CD4-positive, CD25-positive, alpha-beta regulatory T cell (primary cell): ENCODE measurements at places on chromosomes 16 and 17. TPM values are rescaled to one million over a fixed set of nuclear protein-coding genes. Genes with fewer than 3 reads are reported as not detected.

DNA sequence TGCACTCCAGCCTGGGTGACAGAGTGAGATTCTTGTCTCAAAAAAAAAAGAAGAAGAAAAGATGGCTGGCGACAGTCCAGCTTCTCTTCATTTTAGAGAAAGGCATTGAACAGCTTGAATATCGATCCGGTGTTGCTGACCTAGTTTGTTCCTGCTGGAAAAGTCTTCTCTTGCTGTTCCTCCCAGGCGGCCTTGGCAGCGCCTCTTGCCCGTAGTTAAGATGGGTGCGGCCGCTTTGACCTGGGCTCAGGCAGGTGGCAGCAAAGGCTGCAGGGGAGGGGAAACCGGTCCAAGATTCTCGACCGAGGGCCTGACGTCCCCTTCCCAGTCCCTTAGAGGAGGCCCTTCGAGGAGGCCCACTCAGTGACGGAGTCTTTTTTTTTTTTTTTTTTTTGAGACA is 3.8 kb upstream of the ZNF764 start:
- H3K4me3 ChIP-seq: peak overlapping the region; percentile 61
- peaks cover 21% of the 10 kb centered on the region for H3K4me1 ChIP-seq
- no peak for DNase-seq
- no peaks in the 10 kb centered on the region for H3K27me3 ChIP-seq

DNA sequence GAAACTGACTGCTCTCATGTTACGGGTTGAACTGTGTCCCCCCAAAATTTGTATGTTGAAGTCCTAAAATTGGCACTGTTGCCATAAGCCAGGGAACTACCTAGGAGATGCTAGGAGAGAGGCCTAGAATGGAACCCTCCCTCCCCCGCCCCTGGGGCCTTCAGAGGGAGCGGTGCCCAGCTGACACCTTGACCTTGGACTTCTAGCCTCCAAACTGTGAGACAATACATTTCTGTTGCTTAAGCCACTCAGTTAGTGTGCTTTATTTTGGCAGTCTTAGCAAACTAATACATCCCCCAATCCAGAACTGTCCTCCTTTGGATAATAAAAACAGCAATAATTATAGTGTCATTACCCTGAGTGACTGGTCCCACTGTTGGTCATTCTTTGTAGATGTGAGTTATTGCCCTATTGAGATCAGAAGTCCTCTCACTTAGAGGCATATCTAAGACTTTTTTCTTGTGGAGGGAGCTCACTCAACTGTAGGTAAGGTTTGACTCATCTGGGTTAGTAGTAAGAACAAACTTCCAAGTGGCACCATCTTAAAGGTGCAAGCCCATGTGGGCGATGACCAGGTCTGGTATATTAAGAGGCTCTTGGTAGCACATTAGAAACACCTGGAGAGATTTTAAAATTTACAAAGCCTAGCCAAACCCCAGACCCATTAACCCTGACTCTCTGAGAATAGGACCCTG is 93.0 kb upstream of the HLF start:
- no peaks in the 10 kb centered on the region for H3K27me3 ChIP-seq
- H3K27ac ChIP-seq: no peak overlapping the region
- no peak overlapping the region for H3K4me3 ChIP-seq
- DNase-seq: no peak

- H3K4me3 ChIP-seq: peak overlapping the region; percentile 71
- peak overlapping the region; percentile 55 for H3K27ac ChIP-seq
- peak; percentile 31 for DNase-seq
- H3K4me1 ChIP-seq: peaks cover 62% of the 10 kb centered on the region
- peaks cover 2% of the 10 kb centered on the region for H3K36me3 ChIP-seq
- no peaks in the 10 kb centered on the region for H3K27me3 ChIP-seq
Observed at GRCh38 chr17:80761110-80761871, 216.7 kb downstream of the RPTOR start.

DNA sequence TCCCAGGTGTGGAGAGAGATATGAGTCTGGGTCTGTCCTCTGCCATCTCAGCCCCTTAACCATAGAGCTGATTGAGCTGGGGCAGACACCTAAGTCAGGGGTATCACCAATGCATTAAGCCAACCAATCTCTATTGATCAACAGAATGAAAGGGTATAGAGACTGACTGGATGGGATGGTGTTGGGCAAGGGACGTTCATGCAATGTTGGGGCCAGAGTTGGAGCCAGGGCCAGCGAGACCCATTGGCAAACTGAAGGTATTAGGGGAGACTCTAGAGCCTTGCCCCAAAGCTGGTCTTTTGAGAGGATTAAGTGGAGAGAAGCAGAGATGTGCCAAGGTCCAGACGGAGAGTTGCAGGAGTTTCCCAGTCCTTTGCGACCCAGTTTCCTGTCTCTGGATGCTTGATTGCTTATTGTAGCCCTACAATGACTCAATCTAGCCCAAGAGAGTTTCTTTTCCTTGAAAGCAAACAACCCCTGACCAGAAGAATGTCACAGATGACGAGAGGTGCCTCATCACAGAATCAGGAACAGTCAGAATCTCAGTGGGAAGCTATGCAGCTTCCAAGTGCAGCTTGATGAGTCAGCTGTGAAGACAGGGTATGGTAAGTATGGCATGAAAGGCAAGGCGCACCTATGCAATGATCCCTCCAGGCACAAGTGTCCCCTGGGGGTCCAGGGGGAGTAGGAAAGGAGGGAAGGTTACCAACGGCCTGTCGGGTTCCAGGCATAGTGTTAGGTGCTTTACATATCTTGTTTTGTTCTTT is 137.2 kb downstream of the UTP18 start:
- H3K4me3 ChIP-seq: no peak overlapping the region
- DNase-seq: no peak
- no peak overlapping the region for H3K27ac ChIP-seq
- no peaks in the 10 kb centered on the region for H3K4me1 ChIP-seq

GRCh38 chr17:42087042-42087701 is 11.1 kb downstream of the ZNF385C start:
- peaks cover 4% of the 10 kb centered on the region for H3K27me3 ChIP-seq
- no peak overlapping the region for H3K4me3 ChIP-seq
- no peak overlapping the region for H3K27ac ChIP-seq
- H3K36me3 ChIP-seq: no peaks in the 10 kb centered on the region
- DNase-seq: no peak

DNA sequence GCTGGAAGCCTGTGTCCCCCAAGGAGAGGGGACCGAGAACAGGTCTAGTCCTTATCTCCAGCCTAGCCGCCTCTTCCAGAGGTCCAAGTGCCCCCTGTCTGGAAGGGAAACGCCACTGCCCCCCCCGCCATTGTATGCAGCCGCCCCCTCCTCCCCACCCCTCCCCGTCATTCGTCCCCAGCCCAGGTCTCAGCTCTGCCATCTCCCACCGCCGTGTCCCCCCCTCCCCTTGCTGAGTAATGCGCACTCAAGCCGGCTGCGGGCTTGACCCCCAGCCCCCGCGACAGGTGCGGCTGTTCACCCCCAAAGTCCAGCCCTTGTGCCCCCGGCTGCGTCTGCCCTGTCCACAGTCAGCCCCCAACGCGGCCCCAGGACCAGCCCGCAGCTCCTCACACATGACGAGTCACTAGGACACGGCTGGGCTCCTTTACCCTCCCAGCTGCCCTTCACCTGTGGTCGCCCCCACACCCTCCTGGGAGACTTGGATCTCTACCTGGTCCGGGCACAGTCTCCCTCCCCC is 622 bp downstream of the GPRC5B start:
- no peak overlapping the region for H3K27ac ChIP-seq
- H3K4me3 ChIP-seq: no peak overlapping the region

DNA sequence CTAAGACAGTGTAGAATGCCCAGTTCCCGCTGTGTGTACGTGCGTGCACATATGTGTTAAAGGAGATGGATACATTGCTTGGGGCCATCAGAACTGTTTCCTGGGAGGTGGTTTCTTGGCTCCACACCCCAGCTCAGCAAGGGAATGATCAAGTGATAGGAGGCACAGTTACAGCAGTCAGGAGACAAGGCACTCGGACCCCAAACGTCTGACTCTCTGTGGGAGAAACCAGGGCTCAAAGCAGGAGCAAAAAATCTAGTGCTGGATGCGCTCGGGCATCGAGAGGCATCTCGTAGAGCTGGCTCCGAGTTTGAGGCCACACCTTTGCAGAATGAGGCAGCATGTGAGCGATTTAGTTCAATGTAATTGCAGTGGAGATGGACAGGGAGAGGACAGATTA is 71.9 kb downstream of the RBBP6 start:
- DNase-seq: no peak
- H3K4me3 ChIP-seq: no peak overlapping the region
- no peak overlapping the region for H3K27ac ChIP-seq
- no peaks in the 10 kb centered on the region for H3K4me1 ChIP-seq
- H3K27me3 ChIP-seq: peaks cover 13% of the 10 kb centered on the region
- H3K36me3 ChIP-seq: no peaks in the 10 kb centered on the region

DNA sequence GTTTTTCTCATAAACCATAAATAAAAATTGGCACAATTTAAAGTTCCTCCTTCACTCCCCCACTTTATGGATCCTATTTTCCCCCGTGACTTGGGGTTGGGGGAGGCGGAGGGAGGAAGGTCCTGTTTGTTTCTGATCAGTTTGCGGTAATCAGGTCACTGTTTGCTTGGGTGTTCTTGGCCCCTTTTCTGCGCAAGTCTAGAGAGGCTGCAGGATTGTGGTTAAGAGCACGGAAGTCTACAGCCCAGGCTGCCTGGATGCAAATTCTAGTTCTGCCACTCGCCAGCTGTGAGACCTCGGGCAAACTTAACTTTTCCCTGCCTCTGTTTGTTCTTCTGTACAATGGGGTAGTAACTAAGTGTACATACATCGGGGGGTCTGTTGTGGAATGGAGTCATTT is 12.1 kb downstream of the ATP2C2 start:
- H3K27me3 ChIP-seq: peaks cover 3% of the 10 kb centered on the region
- H3K36me3 ChIP-seq: no peaks in the 10 kb centered on the region
- no peak for DNase-seq
- H3K4me3 ChIP-seq: no peak overlapping the region
- H3K4me1 ChIP-seq: no peaks in the 10 kb centered on the region

HOXB5 gene
- not detected for total RNA-seq

KRT31 gene
- total RNA-seq: not detected

ASPHD1 gene
- not detected for total RNA-seq

C17orf100 gene
- 1.5 TPM for total RNA-seq

KLHL10 gene
- not detected for total RNA-seq

PITPNM3 gene
- 0.20 TPM for total RNA-seq
